CD4-positive, alpha-beta T cell treated with Interleukin-12 subunit alpha and Interleukin-12 subunit beta, for 1 hour (primary cell): ENCODE measurements at places on chromosomes 1 and 21.

DNA sequence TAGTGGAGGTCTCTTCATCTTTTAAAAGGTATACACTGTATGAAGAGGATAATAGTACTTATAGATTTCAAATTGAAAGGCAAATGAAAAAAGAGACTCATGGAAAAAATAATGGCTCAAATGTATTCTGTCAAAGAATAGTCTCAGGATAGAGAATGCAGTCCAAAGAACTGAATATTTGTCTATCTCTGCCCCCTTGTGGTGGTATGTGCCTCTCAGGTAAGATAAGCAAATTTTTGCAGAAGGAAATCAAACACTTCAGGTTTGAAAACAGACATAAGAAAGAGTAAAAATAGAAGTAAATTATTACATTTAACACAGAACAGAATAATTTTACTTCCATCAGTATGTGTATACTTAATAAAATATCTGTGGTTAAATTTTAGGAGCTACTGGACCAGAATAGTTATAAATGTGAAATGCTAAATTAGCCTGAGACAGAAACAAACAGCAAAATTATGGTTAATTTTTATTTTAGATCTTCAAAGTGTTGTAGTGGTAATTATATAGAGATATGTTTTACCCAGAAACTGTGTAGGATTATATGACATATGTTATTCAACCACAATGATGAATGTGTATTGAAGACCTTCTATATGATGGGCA is 164.4 kb upstream of the PALMD start:
- peak; percentile 53 for DNase-seq

GRCh38 chr1:15344800-15345704 is 64.6 kb upstream of the EFHD2 start:
- DNase-seq, result no peak

GRCh38 chr1:98422816-98423215 is 238.7 kb upstream of the SNX7 start:
- DNase-seq, result no peak

GRCh38 chr1:35284852-35285251 is 16.3 kb downstream of the ZMYM4 start:
- no peak for DNase-seq

DNA sequence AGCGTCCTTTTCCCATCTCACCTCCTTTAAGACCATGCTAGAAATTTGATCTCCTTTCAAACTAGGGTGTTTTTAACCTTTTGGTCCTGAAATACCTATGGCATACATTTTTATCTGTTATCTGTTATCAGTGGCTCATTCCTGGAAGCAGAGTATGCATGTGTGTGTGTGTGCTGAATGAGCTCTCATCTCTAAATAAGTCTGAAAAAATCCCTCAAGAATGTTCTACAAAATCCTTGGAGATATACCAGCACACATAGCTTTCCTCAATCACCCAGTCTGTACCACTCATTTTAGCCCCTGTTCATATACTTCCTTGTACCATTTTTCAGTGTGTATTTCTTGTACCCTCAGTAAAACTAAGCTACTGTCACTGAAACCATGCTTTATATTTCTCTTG is 6.0 kb upstream of the DARS2 start:
- DNase-seq, result no peak

DNA sequence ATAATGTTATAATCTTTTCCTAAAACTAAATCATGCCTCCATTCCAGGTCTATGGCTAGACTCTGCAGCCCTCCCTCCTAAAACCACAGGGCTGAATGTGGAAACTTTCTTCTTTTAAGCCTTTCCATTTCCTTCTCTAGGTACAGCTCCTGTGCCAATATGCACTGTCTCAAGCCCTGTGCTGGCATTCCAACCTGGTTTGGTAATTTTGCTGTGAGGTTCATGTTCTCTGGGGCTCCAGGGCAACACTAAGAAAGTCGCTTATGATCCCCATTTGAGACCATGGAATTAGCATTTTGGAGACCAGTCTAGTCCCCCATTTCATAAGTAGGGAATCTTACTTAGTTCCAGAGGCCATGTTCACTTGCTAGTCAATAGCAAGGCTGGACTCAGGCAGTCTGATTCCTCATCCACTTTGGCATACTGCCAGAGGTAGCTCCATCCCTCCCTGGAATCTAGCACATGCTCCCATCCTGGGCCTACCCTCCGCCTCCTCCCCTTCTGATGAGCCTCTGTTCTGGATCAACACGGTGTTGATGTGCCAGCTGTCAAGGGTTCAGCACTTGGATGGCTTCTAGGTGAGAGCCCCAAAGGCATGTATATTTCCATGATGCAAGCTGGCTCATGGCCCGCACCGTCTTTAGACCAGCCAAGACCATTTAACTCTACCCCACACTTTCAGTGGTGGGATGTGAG is 36.5 kb downstream of the ZMYND12 start:
- DNase-seq, result no peak

DNA sequence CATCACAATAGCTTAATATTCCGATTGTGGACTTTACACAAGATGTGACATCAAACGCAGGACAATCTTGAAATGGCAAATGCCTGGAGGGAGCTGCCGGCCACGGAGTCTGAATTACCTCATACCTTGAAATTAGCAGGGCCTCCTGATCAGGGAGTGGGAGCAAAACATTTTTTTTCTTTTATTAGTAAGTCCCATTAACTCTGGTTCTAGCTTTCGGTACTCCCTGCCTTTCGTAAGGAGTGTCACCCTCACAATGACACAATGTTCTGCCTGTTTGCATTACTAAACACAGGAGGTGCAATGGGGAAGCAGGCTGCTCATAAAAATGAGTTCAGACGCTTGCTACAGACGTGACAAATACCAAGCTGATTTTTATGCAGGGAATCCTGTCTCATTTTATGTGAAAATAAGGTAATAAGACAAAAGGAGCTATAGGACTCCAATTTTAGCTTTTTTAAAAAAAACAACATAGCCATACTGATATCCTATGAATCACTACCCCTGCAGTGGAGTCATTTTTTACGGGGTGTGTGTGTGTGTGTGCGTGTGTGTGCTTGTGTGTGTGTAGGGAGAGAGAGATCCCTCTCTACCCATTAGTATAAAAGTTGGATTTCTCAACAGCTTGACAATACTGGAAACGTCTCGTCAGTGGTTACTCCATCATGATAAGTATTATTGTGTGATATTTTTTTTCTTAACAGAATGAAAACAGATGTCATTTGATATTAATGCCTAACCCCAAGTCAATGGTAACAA is 205.1 kb upstream of the RUNX1 start:
- DNase-seq, result no peak

DNA sequence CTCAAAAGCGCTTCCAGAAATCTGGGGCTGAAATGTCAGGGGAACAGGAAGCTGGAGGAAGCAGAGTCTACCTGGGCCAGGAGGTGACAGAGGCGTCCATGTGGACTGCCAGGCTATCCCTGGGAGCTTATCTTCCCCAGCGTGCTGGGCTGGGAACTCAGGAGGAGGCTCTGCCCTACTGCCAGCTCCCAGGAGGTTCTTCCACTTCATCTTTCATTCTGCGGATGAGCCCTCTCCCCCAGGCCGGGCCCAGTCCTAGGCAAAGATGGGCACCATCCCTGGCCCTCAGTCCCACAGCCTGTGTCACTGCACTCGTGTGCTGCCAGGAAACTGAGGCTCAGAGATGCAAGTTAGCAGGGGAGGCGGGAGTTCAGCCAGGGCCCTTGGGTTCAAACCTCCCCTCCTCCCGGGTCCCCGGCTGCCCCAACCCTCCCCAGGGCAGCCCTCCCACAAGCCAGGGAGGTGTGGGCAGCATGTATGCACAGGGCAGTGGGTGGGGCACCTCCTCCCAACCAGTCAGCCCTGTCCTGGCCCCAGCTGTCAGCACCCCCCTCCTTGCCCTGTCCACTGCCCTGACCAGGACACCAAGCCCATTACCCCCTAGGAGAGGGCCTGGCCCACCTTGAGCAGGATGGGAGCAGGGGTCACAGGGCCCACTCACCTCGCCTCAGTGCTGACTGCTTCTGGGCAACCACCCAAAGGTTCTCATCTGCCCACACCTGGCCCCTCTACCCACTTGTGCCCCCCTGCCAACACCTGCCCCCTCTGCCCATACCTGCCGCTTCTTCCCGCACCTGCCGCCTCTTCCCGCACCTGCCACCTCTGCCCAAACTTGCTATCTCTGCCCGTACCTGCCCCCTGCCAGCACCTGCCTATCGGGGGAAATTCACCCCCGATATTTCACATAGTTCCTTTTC is 226.0 kb downstream of the NPHP4 start:
- DNase-seq, result no peak

DNA sequence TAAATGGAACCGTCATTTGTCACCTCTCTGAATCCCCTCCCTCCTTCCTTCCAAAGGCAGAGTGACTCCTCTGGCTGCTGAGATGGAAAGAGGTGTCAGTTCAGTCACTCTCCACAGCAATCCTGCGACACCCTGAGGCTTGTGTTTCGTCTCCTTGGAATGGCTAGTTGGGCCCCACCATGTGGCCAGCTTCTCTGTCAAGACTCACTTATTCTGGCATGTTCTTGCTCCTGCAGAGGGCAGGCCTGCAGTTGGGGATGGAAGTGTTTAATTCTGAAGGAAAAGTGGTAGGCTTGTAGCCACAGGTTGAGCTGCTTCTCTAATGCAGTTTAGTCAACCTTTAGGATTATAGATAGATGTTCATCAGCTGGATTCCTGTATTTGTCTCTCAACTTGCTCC is 149.6 kb downstream of the LMO4 start:
- DNase-seq, result no peak

DNA sequence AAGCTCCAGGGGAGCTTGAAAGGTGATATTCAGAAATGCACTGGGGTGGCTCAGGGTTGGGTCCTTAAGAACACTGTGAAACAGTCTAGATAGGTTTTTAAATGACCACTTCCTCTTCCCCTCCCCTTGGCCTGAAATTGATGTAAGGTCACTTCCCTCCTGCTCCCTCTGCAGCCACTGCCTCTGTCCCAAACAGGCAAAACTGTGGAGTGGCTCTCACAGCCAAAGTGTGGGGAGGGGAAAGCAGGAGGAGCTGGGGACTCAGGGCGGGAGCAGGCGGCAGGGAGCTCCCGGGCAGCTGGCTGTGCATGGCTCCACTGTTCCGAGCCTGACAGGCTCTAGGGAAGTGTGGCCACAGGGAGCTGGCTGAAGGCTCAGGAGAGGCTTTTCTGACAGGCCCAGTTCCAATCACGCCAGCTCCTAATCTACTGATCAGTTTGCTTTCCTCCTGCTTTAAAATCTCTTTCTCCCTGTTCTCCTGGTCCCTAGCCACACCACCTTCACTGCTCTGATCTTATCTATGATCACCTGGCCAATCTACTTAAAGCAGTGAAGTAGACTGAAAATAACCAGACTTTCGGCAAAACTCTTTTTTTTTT is 5.1 kb upstream of the CSRP1 start:
- no peak for DNase-seq
